Activated CD4-positive, alpha-beta T cell treated with anti-CD3 and anti-CD28 coated beads for 48 hours (primary cell): ENCODE measurements at places on chromosomes 2 and 18.

- DNase-seq, result no peak
These were observed 129.8 kb upstream of the SH3BP4 start for GRCh38 chr2:234821946-234822475.

DNA sequence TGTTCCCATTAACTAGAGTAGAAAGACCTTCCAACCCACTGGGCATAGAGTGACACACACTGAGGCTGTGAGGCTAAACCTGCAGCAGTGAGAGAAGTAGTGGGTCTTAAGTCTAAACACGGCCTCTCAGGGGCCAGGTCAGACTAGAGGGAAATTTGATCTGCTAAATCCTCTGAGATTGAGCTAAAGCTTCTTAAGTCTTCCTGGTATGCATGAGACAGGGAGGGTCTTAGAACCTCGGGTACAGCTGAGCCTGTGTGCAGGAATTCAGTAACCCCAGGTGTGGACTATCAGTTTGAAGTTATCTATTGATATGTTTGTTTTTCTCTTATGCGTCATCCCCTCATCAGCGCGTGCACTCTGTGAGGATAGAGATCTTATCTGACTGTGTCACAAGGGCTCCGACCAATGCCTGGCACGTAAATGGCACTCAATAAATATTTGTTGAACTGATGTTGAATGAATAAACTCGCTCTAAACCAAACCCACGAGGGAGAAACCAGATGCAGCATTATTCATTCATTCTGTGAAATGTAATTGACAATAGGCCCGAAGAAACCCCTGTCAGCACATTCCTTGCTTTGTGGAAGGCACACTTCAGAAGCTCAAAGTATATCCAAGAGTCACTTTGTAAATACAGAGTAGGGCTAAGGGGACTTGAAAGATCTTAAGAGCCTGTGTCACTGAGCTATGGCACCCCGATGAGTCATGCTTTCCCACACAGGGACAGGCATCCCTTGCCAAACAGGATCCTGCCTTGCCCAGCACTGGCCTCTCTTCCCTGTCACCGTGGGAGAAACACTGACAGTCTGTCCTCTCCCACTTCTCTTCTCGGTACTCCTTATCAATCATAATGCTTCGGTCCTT lies 21.7 kb upstream of the RAB10 start:
- no peak for DNase-seq

DNA sequence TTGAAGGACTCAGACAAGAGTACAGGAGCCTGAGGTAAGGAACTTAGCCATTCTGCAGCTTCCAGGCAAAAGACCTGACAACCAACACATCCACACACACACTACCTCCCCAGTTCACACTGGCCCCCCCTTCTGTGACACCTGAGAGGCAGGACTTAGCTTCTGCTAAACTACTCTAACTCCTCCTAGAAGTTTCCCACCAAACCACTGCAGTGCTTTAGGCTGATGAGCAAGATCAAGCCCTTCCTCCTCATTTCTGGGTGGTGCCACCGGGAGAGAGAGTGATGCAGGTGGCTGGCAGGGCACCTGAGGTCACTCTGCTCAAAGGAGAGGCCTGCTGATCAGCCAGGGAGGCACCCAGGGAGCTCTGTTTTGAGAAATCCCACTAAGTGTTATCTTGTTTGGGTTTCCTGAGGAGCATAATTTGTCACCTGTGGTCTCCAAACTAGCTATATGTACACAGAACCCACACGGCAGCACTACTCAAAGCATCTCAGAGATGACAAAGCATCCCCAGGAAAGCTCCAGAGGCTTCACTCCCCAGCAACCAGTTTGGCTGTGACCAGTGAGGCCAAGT lies 188.4 kb downstream of the MYO5B start:
- peak; percentile 3 for DNase-seq

GRCh38 chr18:30800800-30801199 lies 241.7 kb downstream of the DSC3 start:
- no peak for DNase-seq

DNA sequence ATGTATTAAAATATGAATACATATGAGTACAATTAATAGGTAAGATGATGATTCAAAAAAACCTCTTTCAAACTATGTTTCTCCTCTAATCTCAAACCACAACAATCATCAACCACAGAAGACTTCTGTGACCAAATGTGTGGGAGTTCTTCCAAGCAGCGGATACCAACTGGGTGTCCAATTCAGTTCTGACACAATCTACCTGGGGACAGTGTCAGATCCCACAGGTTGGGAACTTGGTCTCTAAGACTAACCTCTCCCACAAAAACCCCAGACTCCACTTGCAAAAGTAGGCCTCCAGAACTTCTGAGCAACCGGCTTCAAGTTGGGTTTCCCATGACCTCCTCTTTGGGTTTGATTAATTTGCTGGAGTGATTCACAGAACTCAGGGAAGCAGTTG lies 26.9 kb downstream of the FASTKD1 start:
- DNase-seq, result no peak
